ENCODE measurements at places on chromosomes 3 and 15.

- DNase-seq: no peak
Measured at GRCh38 chr3:52838561-52839267, 3.9 kb upstream of the MUSTN1 start.

GRCh38 chr3:170599091-170599490 lies 13.2 kb upstream of the SLC7A14 start:
- DNase-seq: no peak

- no peak for DNase-seq
Measured at GRCh38 chr3:69558912-69559311, 173.0 kb upstream of the FRMD4B start.

DNA sequence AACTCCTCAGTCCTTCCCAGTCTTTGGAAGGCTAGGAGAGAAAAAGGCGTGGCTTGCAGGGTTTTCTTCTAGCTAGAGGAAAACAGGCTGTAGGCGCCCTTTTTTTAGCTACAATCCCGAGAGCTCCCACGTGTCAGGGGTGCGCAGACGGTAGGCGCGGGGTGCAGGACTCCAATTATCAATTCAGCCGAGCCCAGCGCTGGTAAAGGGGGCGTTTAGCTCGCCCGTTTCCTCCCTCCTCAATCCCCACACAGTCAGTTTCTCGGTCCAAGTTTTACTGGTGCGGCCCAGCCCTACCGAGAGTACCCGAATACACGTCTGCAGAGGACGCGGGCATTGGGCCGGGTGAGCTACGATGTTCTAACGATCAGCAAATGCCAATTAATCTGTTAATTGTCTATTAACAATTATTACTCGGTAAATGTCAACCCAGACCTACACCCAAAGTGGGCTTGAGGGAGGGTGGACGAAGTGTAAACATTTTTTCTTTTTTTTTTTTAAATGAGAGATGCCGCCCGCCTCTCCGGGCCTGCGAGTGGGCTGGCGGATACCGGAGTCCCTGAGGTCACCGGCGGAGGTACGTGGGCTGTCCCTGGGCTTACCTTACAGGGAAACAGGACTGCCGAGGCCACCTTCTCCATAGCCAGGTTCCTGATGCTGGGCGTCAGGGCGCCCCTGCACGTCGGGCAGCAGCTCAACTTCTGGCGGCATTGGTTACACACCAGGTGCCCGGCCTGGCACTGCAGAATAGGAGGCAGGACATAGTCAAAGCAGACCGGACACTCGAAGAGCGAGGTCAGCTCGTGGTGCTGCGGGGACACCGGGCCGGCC lies 923 bp downstream of the SIAH2 start:
- DNase-seq: peak; percentile 48

DNA sequence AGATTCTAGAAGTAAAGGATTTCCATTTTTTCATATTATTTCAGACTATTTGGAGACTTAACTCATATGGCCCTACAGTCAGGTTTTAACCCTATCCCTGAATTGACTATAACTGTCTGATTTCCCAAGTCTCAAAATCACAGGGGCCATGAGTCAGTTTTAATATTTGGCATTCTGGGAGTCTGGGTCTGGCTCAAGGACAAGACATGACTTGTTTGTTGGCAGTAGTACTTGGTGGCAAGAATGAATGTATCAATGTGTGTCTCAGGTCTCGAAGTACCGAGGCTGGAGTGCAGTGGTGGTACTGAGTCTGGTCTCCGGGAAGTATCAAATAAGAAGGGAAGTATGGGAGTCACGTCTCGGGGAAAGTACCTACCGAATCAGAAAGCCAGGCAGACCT lies 10.8 kb downstream of the UMPS start:
- no peak for DNase-seq

GRCh38 chr15:97234851-97235610 lies 725.5 kb upstream of the ARRDC4 start:
- peak; percentile 16 for DNase-seq

DNA sequence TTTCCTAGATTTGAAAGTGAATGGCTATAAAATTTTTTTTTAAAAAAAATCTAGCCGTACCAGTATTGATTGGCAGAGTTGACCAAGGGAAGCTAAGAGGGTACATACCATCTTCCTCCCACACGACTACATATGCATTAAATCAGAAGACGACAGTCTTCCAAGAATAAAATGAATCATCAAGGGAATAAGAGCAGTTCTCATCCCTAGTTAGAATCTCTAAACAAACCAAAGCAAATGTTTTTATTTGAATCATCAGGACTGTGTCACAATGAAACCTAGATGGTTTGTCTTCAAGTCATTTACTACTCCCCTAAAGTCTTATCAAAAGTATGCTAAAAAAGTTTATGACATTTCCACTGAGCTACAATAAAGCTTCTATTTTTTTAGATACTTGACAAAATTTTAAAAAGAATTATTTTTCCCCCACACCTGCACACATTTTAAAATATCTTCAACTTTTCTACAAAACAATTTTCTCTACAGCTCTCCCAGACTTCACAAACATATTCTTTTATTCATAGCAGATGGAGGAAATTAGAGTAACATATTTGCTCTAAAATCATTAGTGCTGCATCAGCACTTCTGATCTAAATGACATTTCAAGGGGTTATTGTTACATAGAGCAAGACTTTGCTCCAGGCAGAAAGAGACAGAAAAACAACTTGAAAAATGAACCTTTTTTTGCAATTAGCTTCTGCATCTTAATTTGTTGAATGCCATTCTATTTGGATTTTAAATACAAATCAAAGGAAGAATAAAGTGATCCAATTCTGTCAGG lies 547.1 kb downstream of the FHIT start:
- DNase-seq: no peak

DNA sequence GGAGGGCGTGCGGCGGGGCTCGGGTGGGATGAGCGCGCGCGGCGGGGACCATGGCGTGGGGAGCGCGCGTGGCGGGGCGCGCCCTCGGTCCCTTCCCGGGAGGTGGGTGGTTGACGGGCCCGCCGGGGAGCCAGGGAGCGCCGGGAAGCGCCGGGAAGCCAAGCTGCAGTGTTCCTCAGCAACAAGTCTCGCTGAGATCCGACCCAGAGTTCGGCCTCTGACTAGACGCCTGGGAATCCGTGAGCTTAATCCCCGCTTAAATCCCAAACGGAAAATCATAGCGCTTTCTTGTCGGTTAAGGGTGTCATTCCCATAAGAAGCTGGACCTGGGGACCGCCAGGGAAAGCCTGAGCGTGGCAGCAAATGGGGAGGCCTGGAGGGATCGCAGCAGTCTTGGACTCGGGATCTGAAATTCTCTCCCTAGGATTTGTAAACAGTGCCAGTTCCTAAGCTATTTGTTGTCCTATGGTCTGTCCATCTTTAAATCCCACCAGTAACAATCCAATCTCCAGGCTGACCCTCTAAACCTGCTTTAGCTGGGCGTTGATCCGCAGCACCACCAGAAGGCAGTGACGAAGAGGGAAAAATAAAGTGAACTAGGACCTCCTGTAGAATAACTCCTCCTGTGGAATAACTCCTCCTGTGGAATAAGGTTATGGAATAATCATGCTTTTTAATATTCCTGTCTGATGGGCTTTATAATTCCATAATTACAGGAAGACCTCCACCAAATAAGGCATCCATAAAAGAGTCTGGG lies 570 bp upstream of the NEDD4 start:
- DNase-seq: no peak

DNA sequence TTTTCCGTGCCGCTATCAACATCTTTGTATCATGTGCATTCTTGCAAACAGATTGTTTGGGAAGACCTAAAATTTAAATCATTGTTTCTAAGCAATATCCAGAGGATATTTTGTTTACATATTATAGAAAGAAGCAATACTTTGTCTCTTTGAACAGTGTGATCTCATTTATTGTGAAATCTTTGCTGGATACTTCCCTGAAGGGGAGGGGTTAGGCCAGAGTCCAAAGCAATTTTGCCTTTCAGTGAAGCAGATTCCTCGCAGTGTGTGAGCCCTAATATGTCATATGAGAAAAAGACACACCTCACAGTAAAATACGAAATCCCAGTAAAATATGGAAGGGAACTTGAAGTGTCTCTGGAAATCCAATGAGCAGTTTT lies 158.7 kb upstream of the SLCO3A1 start:
- no peak for DNase-seq

- DNase-seq: no peak
Measured at GRCh38 chr15:70867911-70868467, 14.0 kb upstream of the LARP6 start.

DNA sequence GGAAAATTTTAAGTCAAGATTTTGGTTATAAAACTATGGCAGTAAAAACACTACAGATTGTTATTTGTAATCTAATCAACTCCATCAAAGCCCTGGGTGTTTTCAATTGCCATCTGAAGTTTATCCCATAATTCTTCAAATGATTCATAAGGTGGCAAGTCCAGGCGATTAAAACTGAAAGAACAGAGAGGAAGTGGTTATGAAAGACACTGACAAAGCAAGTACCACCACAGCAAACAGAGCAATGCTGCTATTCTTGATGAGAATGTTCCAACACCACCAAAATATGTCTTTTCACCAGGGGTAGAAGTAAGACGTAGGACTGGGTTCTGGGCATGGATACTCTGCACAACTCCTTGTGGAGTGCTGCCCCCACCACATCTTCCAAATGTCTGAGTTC lies 86.9 kb upstream of the PRTG start:
- peak; percentile 7 for DNase-seq

- no peak for DNase-seq
Measured at GRCh38 chr3:11661827-11662226, 18.1 kb upstream of the VGLL4 start.

DNA sequence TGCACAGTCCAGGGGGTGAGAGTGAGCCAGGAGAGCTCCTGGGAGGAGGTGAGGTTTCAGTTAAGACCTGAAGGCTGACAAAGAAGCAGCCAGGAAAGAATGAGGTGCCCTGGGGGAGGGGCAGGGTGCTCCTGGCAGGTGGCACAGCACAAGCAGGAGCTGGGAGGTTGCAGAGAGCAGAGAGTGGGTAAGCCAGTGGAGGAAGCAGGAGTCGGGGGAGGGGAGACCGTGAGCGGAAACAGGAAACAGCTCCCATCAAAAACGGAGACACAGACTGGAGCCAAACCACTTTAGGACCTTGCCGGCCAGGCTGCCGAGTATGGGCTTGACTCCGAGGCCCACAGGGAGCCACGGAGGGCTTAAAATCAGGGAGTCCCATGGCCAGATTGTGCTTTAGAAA lies 12.1 kb upstream of the FBLN2 start:
- no peak for DNase-seq

DNA sequence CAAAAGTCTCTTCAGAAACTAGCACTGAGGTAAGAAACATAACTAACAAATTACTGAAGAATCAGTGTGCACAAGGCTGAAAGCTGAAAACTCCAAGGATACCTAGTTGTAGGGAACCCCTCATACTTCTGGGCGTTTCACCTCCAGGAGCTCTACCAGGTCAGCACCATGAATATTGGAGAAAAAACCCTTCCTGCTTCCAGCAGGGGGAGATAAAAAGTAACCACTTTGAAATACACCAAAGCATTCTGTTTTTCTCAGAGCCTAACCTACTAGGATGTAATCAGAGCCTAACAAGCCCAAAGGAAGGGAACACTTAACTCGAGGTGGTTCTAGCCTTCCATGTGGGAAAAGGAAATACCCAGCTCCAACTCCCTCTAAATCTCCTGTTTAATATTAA lies 175.8 kb upstream of the MME start:
- DNase-seq: no peak

GRCh38 chr3:45792516-45793172 lies 3.7 kb downstream of the SLC6A20 start:
- no peak for DNase-seq

DNA sequence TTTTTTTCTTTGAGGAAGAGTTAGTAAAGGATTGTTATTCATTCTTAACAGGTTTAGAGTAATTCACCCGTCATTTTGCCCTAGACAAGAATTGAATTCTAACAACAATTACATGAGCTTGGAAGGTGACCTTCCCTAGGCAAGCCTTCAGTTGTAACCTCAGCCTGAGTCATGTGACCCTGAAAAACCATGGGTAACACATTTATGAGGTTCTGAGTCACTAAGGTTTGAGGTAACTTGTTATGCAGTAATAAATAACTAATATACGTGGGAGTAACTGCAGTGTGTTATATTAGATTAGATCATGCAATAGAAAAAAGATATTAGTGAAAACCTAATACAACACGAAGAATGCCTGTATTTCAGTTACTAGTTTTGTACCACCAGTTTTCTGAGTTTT lies 237.6 kb upstream of the NDN start:
- DNase-seq: no peak

GRCh38 chr15:90957031-90957790 lies 2.5 kb downstream of the RCCD1 start:
- no peak for DNase-seq

DNA sequence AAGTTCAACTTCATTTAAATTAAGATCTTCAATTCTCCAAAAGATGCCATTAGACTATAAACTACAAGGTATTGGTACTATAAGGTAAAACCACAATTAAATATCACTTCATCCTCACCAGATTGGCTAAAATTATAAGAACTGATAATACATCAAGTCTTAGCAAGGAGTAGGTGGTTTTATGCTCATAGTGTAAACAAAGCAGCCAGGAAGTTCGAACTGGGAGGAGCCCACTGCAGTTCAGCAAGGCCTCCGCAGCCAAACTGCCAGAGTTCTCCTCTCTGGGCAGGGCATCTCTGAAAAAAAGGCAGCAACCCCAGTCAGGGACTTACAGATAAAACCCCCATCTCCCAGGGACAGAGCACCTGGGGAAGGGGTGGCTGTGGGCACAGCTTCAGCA lies 91.6 kb upstream of the SETMAR start:
- no peak for DNase-seq

- no peak for DNase-seq
Measured at GRCh38 chr15:67446449-67446848, 74.5 kb upstream of the C15orf61 start.

DNA sequence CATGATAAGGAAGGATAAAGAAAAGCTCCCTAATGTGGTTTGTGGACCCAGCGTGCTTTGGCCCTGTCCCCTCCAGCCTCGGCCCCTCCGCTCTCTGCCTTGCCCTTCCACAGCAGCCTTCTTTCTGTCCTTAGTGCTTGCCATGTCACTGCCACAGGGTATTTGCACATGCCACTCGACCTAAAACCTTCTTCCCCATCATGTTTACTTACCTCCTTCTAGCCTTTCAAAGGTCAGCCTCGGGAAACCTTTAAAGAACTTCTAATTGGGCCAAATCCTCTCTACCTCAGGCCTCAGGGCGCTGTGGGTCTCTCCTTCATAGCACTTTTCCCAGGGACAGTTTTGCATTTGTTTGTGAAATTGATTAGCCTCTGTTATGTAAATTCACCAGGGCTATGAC lies 73.0 kb downstream of the SCN11A start:
- DNase-seq: no peak

DNA sequence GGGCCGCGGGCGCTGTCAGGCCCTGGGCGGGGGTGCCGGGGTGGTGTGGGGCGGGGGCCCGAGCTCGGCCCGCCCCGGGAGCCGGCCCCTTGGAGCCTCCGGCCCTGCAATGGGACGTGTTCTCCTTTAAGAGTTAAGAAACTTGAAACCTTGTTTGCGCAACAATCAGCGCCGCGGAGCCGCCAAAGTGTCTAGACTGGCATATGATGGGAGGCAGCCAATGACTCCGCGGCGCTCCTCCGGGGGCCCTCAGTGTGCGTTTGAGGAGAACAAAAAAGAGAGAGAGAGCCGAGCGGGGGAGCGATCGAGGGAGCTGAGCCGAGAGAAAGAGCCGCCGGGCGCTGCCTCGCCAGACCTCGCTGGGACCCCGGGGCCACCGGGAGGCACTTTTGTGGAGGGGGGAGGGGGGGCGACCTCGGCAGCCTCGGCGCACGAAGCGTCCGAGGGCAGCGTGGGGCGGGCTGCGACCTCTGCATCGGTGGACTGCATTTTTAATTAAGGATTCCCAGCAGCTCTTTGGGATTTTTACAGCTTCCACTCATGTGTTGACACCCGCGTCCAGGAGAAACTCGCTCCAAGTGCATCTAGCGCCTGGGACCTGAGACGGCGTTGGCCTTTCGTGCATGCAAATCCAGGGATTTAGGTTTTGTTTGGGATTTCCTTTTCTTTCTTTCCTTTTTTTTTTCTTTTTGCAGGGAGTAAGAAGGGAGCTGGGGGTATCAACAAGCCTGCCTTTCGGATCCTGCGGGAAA lies at the start of gene SMAD6:
SMAD6 (plus strand) TSS at position 202 of the 752 bp plus-strand sequence. CDS start 1,023 bp downstream, outside the sequence.
- peak; percentile 72 for DNase-seq
